ENCODE measurements at places on chromosomes 3 and 15.

- DNase-seq = no peak
Measured at GRCh38 chr3:66196633-66197032, 24.2 kb upstream of the SLC25A26 start.

DNA sequence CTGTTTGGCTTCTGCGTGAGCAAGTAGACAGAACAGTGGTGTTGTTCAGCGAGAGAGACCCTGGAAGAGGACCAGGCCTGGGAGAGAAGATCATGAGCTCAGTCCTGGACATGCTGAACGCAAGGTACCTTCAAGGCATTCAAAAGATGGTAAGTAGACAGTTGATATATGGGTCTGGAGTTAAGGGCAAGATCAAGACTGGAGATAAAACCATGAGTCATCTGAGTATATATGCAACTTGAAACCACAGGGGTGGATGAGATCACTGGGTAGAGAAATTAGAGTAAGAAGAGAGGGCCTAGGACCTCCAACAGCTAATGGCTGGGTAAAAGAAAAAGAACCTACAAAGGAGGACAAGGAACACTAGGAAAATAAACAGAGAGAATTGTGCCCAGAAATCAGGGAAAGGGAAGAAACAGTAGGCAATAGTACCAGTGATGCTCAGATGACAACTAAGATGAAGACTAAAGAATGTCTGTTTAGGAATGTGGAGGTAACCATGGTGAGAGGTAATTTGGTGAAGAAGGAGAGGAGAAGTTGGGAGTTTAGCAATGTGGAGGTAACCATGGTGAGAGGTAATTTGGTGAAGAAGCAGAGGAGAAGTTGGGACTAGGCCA, 343.2 kb upstream of the ADAMTS9 start:
- DNase-seq = no peak

GRCh38 chr15:33971811-33972210, 3.5 kb downstream of the CHRM5 start:
- DNase-seq = no peak

DNA sequence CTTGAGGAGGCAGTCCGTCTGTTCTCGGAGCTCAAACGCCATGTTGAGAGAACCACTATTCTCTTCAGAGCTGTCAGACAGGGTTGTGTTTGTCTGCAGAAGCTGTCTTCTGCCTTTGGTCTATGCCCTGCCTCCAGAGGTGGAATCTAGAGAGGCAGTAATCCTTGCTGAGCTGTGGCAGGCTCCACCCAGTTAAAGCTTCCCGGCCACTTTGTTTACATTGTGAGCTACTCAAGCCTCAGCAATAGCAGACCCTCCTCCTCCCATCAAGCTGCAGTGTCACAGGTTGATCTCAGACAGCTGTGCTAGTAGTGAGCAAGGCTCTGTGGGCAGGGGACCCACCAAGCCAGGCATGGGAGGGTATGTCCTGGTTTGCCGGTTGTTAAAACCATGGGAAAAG, 8.9 kb downstream of the OR5AC2 start:
- DNase-seq = no peak

GRCh38 chr3:57982561-57983243, 25.5 kb upstream of the FLNB start:
- no peak for DNase-seq

- DNase-seq = peak; percentile 13
Measured at GRCh38 chr3:197878427-197878826, 71.6 kb upstream of the RPL35A start.

GRCh38 chr15:88835646-88836045, 32.4 kb downstream of the ACAN start:
- no peak for DNase-seq

- DNase-seq = no peak
Measured at GRCh38 chr3:114567771-114568170, 273.9 kb downstream of the TIGIT start.

DNA sequence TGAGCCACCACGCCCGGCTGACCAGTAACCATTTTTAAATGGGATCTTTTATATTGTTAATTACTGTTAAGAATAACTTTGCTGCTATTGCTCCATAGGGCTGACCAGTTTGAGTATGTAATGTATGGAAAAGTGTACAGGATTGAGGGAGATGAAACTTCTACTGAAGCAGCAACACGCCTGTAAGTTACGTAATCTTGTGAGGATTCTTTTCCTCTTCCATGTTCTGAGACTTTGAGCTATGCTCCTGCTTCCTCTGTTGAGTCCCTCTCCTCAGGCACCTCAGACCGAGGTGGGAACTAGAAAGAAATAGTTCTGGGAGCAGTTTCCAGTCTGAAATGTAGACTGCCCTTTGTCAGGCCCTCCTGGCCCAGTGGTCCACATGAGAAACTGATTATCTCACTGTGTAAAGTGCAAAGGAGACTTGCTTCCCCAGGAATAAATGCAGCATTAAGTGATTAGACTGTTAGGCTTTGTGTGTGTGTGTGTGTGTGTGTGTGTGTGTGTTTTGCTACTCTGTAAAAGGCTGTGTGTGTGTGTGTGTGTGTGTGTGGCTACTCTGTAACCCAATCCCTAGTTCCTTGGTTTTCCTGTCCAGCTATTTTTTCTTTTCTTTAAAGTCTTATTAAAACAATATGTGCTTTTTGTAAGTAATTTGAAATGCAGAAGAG, 5.2 kb downstream of the POLR2H start:
- no peak for DNase-seq

GRCh38 chr3:20462226-20462625, 276.2 kb upstream of the SGO1 start:
- DNase-seq = no peak

DNA sequence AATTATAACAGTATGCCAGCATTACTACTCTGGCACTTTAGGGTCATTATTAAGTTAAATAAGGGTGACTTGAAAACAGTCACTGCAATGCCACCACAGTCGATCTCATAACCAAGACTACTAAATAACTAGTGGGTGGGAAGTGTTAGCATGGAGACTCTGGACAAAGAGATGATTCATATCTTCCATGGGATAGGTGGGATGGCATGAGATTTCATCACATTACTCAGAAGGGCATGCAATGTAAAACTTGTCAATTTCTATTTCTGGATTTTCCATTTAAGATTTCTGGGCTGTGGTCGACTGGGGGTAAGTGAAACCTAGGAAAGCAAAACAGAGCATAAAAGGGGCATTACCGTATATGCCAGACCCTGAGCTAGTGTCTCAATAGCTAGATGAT, 538.9 kb upstream of the GRM7 start:
- no peak for DNase-seq

GRCh38 chr15:51938286-51938685, 33.3 kb downstream of the LEO1 start:
- DNase-seq = no peak

- DNase-seq = no peak
Measured at GRCh38 chr3:25257026-25257425, 171.0 kb upstream of the RARB start.

DNA sequence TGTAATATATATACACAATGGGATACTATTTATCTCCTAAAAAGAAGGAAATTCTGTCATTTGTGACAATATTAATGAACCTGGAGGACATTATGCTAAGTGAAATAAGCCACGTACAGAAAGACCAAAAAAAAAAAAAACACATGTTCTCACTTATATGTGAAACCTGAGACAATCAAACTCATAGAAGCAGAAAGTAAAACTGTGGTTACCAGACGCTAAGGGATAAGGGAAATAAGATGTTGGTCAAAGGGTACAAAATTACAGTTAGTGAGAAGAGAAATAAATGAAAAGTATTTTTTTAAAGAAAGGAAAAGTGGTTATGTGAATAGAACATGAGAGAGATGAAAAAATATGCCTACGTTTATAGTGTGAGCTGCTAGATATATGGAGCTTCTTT, 101.1 kb downstream of the CPNE4 start:
- DNase-seq = no peak

DNA sequence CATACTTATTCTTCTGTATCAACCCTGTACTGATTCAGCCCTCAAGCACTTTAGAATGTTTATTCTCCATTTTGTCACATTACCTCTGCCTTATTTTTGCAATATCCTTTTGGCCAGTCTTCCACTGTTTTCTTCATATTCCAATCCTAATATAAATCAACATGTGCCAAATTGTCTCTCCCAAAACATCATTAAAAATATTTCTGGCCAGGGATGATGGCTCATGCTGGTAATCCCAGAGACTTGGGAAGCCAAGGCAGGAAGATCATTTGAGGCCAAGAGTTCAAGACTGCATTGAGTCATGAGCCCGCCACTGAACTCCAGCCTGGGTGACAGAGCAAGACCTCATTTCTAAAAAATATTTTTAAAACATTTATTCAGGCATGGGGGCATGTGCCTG, 641.4 kb upstream of the CBLB start:
- no peak for DNase-seq

GRCh38 chr3:132034486-132035464, at the start of gene CPNE4:
CPNE4 (minus strand) TSS chr3:132035014.
- DNase-seq = peak; percentile 14

DNA sequence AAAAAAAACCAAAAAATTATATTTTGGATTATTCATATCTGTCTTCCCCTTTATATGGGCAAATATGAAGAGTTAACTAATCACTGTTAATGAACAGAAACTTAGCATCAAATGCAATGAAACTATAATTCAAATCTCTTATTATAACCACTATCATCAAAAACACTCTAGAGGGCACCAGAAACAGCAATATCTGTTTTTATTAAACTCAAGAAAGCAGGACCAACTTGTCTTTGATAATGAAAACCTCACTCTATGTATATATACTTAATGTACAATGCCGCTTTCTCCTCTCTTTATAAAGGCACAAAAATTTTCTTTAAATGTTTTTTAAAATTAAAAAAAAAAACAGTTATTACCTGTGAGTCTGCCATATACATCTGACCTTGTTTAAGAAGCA, 92.7 kb downstream of the UACA start:
- DNase-seq = no peak

GRCh38 chr15:22956978-22957260, 23.2 kb downstream of the CYFIP1 start:
- DNase-seq = no peak

DNA sequence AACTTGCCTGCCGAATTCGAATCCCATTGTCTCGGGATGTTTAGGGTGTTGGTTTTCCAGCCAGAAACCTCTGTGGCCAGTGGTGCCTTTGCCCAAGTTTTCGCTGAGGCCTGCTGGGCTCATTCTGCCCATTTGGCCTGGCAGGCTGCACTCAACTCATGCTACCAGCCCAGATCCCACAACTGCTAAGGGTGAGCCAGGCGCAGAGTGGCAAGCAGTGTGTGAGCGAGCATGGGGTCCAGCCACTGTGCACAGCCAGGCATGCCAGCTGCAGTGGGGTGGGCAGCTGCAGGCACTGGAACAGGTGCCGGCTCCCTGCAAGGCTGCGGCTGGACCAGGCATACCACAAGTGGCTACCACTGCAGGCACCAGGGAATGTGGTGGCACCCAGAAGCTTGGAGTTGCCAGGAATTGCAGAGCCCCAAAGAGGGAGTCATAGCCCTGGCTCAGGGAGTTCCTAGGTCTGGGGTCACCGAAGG, 151.4 kb upstream of the P2RY1 start:
- no peak for DNase-seq

DNA sequence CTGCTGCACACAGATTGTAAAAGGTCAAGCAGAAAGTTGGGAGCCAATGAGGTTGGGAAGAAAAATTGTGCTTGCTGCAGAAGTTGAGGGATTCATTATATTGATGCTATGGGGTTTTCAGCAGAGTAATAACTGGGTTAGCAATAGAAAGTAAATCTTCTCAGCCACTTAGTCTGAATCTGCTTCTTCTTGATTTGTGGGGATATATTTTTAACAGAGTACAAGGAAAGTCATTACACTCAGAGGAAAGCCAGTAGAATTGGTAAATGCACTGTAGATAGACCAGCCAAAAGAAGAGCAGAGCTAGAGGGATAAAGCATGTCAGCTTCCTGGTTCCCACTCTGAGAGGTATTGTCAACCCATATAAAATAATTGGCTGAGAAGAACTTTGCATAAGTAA, 663.6 kb downstream of the NLGN1 start:
- no peak for DNase-seq

GRCh38 chr15:47586653-47587224, 130.6 kb upstream of the SEMA6D start:
- no peak for DNase-seq

- no peak for DNase-seq
Measured at GRCh38 chr3:70811880-70812279, 499.4 kb upstream of the MDFIC2 start.

DNA sequence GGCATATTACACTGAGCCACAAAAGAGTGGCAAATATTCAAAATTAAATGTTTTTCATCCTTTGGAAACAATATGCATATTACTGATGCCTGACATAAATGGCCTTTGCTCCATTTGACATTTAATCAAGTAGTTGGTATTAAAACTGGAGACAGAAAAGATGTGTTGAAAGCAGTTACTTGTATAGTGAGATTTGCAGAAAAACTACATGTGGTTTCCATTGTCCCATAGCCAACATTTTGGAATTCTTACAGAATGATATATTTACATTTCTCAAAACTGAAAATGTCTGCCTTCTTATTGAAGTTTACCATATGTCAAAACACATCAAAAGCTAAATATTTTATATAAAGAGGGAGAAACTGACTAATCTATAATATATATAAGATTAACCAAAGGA, 21.6 kb downstream of the SHOX2 start:
- DNase-seq = no peak

- no peak for DNase-seq
Measured at GRCh38 chr3:38255627-38256026, 10.0 kb upstream of the SLC22A13 start.

DNA sequence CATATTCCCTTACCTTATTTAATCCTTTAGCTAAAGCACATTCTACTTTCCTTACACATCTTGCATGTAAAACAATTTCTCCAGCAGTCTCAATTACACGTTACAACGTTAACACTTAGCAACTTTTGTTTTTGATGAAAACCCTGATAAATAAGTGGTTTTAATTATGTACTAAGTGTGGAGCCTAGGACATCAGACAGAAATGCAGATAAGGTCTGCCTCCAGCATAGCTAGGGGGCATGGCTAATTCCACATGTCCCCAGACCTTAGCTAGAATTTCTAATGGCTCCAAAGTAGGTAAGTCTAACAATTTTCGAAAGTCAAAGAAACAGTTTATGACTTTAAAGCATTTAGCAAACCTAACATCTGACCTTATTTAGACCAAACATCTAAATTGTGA, 77.4 kb upstream of the TERB2 start:
- DNase-seq = no peak

DNA sequence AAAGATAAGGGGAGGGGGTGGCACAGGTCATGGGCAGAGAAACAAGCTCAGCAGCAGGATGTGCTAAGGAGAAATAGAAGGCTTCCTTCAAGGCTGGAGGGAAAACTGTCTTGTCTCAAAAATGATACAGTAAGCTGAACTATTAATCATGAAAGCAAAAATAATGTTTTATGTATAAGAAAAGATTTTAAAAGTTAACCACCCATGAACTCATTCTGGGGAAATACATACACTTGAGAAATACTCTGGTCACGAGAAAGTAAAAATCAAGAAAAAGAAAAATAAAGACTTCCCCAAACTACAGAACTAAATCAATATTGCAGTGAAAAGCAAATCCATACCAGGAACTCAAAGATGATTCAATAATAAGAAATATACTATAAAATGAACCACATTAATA, 80.7 kb downstream of the KLF13 start:
- DNase-seq = no peak
